ENCODE measurements at places on chromosomes 2 and 18. TPM values are rescaled to one million over a fixed set of nuclear protein-coding genes. Genes with fewer than 3 reads are reported as not detected.

GRCh38 chr2:1607971-1608688, 136.2 kb downstream of the PXDN start:
- DNase-seq: no peak

- DNase-seq: no peak
These were observed 571.2 kb downstream of the ADCYAP1 start for GRCh38 chr18:1475867-1476266.

DUSP11 gene
- polyA plus RNA-seq: 36.4 TPM

OSR1 gene
- 10.6 TPM for polyA plus RNA-seq

ABHD1 gene
- polyA plus RNA-seq: 1.9 TPM
